Stimulated activated CD8-positive, alpha-beta memory T cell treated with anti-CD3 and anti-CD28 coated beads, Interleukin-15, amount 100 ng/mL, for 24 hours (primary cell): ENCODE measurements at places on chromosomes 7 and 10.

- DNase-seq = no peak
Measured at GRCh38 chr7:47503281-47503680, 78.6 kb downstream of the TNS3 start.

- DNase-seq = no peak
Measured at GRCh38 chr7:29639886-29640595, 76.4 kb downstream of the PRR15 start.

DNA sequence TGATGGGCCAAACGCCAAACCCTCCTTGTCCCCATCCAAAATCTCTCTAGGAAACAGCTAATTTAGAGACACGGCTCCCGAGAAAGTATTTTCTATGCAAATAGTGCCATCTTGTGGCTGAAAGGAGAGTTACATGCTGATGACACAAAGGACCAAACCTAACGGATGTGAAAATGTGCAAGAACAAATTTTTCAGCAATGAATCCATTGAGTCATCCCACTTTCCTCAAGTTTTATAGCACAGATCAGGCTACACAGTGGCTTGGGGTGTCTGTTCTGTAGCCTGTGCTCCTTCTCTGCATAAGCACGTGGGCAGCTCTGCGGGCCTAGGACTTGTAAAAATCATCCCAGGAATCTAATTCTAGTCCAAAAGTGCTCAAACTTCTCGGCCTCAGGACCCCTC lies 154.8 kb upstream of the PRR15 start:
- DNase-seq = no peak

DNA sequence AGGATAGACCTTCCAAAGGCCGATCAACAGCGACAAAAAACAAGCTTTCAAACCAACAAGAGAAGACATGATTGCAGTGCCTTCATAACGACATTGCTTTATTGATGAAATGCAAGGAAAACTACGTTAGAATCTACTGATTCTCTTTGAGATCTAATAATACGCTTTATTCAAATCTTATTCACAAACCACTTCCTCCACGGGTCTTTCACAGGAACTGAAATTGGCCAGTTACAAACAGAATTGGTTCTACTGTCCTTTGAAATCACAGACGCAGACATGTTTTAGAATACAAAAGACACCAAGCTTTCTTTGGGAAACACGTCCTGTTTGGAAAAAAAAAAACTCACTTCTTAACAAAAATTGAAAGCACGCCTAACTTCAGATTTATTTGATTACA lies 74.7 kb upstream of the SEPHS1 start:
- DNase-seq = no peak

- no peak for DNase-seq
Measured at GRCh38 chr7:77238703-77239136, 39.1 kb upstream of the FGL2 start.

GRCh38 chr7:13333371-13333770 lies 645.9 kb downstream of the ARL4A start:
- no peak for DNase-seq

DNA sequence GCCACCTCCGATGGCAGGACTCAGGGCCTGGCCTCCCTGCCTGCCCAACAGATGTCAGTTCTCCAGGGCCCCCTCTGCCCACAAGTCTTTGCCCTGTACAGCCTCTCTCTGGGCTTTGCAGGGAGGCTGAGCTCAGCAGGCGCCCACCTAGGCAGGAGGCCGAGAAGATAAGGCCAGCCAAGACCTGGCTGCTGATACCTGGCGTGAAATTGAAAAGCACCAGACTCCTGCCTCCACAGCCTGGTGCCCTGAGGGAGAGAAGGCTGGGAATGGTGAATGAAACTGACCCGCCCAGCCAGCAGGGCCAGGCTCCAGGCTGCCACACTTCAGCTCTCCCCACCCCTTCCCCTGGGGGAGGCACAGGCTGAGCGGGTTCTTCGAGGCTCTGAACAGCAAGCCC lies 145.8 kb downstream of the CDH23 start:
- DNase-seq = no peak

GRCh38 chr10:63140077-63140476 lies 6.9 kb downstream of the NRBF2 start:
- DNase-seq = no peak

DNA sequence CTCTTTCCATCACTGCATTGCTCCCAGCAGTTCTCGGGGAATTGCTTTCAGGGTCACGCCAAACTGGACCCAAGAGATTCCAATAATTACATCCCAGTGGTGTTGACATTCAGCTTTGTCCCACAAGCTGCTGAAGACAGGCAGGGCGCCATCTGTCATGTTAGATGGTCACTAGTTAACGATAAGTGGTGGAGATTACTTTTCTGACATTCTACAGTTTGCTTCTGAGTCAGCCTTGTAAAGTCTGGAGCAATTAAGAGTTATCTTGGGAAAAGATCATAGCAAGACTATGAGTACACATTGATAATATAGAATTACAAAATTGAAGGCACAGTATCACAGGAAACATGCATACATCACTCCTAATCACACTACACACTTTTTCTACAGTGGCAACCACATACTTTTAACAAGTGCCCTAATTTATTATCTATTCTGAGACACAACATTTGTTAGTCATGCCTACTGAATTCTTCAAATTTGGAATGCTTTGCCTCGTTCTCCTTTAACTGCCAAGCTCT lies 41.9 kb downstream of the SEMA3C start:
- DNase-seq = no peak

- no peak for DNase-seq
Measured at GRCh38 chr10:94992811-94993210, 54.4 kb downstream of the CYP2C9 start.

- DNase-seq = no peak
Measured at GRCh38 chr7:111083413-111083812, 7.5 kb upstream of the LRRN3 start.

DNA sequence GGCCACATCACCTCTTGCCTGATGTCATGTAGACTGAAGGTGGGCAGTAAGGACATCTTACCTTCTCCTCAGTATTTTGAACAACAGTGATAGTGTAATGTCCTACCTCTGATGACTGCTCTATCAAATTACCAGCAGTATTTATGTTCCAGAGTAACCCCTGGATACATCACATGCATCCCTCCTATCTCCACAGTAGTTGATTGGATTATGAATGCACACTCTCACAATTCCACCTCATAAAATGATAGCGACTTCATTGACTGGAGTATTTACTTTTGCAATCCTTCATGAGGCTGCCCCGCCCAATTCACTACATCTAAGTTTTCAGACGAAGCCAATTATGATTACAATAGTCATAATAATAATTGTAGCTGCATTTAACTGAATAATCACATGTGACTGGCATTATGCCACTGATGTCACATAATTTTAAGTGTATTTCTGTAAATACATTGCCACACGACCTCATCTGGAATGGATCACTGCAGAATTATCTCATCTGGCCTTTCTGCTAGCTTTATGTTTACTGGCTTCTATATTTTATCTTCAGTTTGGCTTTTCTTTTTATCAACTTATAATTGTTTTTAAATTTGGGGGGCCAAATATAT lies 268.9 kb downstream of the SLC25A13 start:
- no peak for DNase-seq

GRCh38 chr7:149799397-149800168 lies 26.2 kb upstream of the ZNF467 start:
- peak; percentile 13 for DNase-seq

GRCh38 chr10:118793545-118793944 lies 38.8 kb upstream of the CACUL1 start:
- no peak for DNase-seq

GRCh38 chr10:70461397-70462348 lies 16.9 kb upstream of the PALD1 start:
- no peak for DNase-seq

DNA sequence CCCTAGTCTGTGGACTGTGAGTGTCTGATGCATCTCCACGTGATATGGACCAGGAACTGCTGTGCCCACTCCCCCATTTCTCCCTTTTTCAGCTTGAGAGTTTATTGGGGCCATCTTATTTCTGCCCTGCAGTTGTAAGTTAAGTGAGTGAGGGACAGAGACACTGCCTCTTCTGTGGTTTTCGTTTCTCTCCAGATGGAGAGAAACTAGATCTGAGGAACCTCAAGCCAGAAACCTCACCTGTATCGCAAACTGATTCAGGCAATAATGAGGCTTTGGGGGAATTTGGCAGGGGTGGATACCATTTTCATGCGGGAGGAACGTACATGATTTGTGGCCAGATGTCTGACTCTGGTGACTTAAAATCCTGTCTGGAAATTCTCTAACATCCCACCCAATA lies 641.7 kb downstream of the TNS3 start:
- DNase-seq = no peak
